ENCODE measurements at places on chromosomes 1 and 21.

- no peak for DNase-seq
Measured at GRCh38 chr1:169309178-169310166, 58.1 kb downstream of the NME7 start.

DNA sequence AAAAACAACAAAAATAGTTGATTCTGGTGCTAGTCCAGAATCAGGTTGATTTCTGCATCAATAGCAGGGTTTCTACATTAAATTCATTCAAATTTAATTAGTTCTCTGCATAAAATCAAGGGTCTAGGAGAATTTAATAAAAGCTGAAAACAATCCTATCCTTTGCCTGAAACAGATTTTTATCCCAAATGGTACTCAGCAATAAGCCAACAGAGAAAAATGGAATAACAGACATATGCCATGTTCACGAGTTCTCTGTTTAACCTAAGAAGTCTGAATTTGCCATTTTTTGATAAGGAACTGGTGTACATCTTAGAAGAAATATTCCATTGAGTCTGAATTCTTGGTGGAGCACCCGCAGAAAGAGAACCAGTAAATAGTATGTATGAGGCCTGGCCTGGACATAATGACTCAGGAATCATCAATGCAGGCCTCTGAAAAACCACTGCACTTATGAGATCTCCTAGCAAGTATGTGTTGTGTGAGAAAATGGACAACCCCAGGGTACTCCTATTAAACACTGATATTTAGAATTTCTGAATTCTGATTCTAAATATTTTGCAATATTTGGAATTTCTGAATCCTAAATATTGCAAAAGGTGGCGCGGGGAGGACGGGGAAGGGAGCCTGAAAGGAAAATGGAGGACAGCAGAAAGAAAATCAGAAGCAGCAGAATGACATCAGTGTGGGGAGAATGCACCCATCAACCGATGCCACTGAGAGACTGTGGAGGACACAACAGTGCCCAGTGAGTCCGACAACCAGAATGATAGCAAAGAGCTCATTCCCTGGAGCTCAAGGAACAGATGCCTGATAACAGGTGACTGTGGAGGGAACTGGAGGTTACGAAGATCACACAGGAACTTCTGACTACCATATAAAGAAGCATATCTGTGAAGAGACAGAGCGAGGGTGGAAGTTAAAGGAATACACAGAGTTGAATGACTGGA lies 97.6 kb downstream of the APP start:
- DNase-seq: no peak

- peak; percentile 84 for DNase-seq
Measured at GRCh38 chr1:25774921-25775771, 24.8 kb upstream of the SELENON start.

DNA sequence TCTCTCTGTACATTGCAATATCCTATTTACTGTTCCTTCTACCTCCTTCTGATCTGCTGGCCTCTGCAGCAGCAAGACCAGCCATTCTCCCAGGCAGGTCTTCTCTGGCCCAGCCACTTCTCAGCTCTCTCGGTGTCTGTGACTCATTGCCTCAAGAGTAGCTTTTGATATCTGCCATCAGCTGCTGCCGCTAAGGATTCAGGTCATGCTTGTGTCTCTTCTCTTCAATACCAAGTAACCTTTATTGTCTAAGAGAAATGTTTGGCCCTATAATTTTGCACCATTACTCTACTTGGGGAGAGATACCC lies 101.8 kb downstream of the TMEM53 start:
- DNase-seq: no peak

DNA sequence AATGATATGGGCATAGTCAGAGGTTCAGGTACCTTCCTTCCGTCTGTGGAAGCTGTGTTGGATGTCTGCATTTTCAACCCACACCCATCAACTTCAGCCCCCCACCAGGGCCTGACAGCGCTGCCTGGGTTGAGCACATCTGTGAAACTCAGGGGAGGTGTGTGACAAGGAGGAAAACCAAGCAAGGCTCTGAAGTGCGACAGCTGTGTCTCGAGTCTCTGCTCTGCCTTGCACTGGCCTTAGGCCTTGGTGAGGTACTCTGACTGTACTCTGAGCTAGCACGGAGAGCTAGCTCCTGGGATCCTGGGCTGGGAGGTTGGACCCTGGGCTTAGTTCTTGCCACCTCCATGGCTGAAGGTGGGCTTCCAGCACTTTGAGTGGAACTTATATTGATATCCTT lies 9.1 kb downstream of the VANGL2 start:
- no peak for DNase-seq

DNA sequence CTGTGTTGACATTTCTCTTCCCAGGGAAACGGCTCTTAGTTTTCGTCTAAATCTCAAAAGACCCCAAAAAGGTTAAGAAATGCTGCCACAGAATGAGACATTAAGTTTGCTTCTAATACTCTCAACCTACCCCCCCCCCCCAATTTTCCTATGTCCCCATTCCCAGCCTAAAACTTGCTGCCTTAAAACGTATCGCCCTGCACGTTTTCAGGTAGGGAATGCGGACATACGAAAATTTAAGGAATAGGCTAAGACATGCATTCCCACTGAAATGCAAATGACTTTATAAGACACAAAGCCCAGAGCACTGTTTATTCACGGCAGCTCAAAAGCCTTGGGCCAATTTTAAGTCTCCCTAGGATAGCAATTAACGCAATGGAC lies 45.4 kb downstream of the GFI1 start:
- DNase-seq: no peak

DNA sequence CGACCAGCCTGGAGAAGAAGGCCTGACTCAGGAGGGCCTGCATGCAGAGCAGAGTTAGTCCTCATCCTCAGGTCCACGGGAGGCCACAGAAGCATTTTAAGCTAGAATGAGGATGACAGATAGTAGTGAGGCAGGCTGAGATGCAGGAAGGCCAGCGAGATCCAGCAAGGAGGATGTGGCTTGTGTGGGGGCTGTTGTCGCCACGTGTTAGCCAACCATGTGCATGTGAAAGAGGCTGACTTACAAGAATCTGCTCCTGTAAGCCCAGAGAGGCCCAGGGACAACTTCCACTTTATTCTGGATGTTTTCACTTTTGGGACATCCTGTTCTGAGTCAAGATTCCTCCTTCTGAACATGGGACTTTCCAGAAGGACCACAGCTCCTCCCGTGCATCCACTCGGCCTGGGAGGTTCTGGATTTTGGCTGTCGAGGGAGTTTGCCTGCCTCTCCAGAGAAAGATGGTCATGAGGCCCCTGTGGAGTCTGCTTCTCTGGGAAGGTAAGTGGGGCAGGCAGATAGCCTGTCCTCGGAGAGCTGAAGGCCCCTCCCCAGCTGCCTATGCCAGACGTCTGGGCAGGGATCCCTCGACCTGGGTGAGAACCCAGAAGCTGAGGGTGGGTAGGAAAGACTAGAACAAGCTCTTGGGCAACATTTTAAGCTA lies at the start of gene SLAMF8:
SLAMF8 (plus strand) TSS at position 433 of the 661 bp plus-strand sequence; CDS start at position 459, 26 bp downstream.
- DNase-seq: peak; percentile 13

DNA sequence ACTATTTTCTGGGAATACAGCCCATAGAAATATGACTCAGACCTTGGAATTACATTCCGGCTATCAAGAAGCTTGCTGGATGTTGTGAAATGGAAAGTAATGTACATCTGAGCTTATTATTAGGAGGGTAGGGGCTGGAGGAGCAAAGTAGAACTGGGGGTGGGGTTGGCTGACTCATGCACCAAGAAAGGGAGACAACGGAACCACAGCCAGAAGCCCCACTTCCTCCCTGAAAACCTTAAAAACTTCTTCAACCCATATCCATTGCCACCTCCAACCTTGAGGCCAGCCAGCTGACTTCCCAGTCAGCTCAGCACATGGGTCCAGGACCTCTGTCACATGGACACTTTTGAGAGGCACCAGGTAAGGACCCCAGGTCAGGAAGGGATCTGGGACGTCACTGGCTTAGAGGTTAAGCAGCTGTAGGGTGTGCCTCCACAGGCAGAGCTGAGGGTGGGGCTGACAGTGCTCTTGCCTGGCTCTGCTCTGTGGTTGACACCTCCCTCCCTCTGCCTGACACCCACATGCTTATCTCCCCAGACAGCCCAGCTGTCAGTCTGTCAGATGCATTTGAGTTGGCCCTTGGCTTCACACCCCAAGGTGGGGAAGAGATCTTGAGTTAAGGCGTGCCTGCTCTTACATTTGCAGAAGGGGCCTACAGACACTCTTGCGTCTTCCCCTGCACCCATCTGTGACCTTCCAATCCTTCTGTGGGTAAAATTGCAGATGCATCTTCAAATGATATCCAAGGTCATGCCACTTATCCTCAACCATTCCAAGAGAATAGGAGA lies 5.7 kb upstream of the ZNF683 start:
- peak; percentile 64 for DNase-seq

- DNase-seq: no peak
Measured at GRCh38 chr1:159900755-159901360, 893 bp upstream of the CFAP45 start.

- no peak for DNase-seq
Measured at GRCh38 chr21:37578471-37579126, 212.0 kb downstream of the DYRK1A start.

DNA sequence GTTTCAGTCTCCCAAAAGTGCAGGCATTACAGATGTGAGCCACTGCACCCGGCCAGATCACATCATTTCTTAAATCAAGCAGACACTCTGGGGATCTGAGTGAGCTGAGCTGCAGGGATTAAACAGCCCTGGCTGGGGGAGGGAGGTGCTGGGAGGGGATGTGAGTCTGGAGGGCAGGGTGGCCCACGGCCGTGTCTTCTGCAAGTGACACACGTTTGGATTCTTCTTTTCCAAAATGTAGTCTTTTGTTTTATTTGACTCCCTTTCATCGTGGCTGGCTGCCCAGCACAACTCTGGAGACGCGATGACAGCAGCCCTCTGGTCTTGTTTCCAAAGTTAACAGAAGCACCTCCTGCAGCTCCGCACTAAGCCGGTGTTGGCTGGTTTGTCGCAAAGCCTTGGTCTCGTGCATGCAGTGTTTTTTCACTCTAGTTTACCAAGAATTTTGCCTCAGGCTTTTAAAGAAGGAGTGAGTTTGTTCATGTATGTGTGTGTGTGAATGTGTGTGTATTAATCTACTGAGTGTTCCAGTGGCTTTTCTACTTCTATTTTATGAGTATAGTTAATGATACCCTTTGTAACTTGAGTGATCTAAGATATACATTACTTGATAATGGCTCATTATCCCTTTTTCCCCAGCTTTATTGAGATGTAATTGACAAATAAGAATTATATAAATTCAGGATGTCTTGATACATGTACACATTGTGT lies 2.8 kb upstream of the KRTAP10-5 start:
- DNase-seq: no peak

- DNase-seq: no peak
Measured at GRCh38 chr1:218779341-218780100, 394.2 kb upstream of the LYPLAL1 start.

DNA sequence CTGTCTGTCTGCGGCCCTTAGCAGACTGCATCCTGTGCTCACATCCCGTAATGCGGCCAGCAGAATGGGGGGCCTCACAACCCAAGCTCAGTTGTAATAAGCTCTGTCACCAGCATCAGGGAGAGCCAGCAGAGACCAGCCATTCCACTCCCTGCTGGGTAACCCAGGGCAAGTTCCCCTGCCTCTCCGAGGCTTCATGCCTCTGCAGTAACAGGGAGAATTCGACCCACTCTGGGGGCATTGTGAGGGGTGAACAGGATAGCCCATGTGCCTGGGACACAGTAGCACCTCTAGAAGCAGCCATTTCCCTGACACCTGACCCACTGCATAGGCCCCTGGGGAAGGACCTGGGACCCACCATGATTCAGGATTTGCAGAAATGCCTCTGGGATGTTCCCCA lies 461.2 kb downstream of the MATN1 start:
- DNase-seq: no peak

Data from stimulated activated naive CD4-positive, alpha-beta T cell (primary cell).